ENCODE measurements at places on chromosomes 16 and 17.

- no peak for DNase-seq
These were observed 33.6 kb downstream of the FTO start for GRCh38 chr16:53737552-53737951.

- no peak for DNase-seq
These were observed 24.7 kb downstream of the LIMD2 start for GRCh38 chr17:63675231-63675606.

DNA sequence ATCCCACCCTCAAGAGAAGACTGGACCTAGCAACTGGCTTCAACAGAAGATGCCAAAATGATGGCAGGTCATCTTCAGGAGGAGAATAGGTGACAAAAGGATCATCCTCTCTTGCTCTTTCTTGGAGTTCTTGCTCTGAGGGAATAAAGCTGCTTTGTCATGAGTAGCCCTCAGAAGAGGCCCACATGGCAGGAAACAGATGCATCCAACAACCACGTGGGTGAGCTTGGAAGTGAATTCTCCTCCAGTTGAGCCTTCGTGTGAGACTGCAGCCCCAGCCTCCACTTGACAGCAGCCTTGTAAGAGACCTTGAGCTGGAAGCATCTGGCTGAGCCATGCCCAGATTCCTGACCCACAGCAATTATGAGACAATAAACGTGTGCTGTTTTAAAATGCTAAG lies 87.5 kb downstream of the DYNLRB2 start:
- no peak for DNase-seq

GRCh38 chr17:66469088-66469442 lies 166.7 kb downstream of the PRKCA start:
- no peak for DNase-seq

DNA sequence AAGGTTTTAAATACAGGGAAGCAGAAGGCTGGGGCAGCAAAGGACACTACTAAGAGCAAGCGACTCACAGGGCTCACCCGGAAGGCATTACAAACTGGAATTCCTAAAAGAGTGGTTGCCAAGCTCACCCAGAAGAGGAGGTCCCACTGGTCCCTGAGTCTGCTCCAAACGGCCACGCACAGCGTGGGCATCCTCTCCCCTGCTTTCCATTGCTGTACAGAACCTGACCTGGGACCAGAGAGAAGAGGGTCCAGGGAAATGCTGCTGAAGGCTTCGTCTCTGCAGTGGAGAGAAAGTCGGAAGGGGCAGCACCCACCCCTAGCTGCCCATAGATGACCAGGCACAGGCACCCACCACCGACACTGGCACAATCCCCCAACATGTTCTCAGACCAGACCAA lies 67.2 kb downstream of the ADCY9 start:
- no peak for DNase-seq

DNA sequence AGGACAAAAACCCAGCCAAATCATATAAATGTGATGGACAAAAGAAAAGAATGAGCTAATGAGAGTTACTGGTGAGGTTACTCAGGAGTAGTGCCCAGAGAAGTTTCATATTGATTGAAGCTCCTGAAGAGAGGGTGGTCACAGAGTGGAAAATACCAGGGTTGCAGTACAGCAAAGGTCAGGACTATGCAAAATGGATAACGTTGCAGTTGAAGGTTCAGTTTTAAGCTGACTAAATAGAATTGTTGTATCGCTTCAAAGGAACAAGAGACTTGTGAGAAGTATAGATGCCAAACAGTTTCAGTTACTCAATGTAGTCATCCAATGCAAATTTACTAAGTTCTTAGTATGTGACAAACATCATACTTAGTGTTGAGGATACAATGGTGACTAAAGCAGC lies 47.1 kb downstream of the ABCA8 start:
- DNase-seq, result no peak

DNA sequence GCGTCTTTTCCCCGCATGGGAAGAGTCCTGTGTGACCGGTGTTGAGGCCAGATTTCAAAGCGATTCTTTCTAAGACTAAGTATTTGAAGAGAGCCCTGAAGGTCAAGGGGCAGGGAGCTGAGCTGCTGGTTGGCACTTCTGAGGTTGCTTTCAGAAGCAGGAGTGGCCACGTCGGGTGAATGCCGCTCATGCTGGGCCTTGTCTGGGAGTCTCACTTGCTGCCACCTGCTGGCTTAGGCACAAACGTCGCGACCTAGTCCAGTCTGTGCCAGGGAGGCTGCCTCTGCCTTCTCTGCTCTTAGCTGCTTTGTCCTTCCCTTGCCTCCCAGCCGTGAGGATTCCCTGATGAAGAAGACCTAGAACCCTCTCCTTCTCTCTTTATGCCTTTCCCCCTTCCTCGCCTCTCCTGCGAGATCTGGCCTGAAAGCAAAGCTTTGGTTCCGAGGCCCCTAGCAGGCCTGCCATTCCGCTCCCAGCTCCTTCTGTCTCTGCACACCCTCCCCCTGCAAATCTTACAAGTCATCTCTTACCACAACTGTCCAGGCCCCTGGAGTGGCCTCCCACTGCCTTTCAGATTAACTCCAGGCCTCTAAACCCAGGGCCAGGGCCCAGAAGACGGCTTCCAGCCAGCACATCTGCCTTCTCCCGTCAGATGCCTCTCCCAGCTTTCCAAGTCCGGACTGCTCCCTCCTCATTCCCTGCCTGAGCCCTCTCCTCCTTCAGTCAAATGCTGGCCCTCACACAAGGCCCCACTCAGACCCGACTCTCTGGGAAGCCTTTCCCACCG lies 11.4 kb downstream of the CTNS start:
- no peak for DNase-seq

- DNase-seq, result no peak
These were observed 485 bp upstream of the GDPD3 start for GRCh38 chr16:30113711-30114333.

DNA sequence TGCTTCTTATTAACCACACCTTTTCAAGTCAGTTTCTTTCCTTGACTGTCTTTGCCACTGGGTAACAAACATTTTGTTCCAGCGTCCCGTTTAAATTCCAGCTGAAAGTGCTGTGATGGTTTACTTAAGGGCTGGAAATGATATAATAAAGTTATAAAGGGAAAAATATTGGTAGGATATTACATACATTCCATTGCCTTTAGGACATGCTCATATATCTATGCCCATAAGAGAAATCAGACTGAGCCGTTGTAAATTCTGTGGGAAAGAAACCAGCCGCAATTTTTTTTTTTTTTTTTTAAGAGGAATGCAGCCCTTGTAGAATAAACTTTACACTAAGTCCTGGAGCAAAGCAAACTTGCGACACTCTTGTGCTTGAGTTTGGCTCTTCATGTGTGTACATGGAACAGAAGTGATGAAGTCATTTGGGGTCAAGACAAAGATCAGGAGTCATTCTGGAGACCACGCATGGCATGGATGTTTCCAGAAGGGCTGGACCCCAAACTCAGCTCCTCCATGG lies 210.9 kb downstream of the XYLT1 start:
- DNase-seq, result no peak

DNA sequence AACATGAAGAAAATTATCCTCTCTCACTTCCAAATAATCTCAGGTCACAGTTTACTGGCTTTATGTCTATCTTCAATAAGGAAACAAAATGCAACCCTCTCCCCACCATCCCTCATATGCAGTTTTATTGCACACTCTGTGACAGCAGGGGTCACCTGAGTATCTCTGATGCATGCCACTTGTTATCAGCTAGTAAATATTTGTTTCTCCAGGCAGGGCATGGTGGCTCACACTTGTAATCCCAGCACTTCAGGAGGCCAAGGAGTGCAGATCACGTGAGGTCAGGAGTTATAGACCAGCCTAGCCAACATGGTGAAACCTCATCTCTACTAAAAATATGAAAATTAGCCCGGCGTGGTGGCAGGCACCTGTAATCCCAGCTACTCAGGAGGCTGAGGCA lies 61.1 kb downstream of the ADAMTS18 start:
- DNase-seq, result no peak

DNA sequence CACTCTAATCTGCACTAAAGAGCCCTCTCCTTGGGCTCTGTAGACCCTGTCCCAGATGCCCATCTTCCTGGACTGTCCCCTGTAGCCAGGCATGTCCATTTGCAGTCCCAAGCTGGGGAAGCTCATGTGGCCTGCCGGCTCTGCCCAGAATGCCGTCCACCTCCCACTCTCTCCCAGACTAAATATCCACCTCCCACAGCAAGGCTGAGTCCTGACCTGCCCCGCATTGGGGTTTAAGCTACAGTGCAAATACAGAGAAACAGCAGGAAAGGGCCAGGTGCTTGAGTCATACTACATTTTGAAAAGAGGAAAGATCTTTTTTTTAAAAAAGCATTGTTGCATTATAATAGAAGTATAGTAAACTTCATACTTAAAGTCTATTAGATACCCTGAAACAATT lies 3.0 kb downstream of the ST6GALNAC2 start:
- no peak for DNase-seq

GRCh38 chr17:57486882-57487301 lies 230.6 kb downstream of the MSI2 start:
- no peak for DNase-seq

GRCh38 chr16:24088767-24089166 lies 167.4 kb upstream of the CACNG3 start:
- DNase-seq, result no peak

Data from effector CD8-positive, alpha-beta T cell (primary cell).